M059J (cell line): ENCODE measurements at places on chromosomes 2 and 18. TPM values are rescaled to one million over a fixed set of nuclear protein-coding genes. Genes with fewer than 3 reads are reported as not detected.

GRCh38 chr2:118969734-118970395 is 27.9 kb downstream of the MARCO start:
- DNase-seq = no peak

GRCh38 chr2:158953926-158954763 is 14.3 kb upstream of the TANC1 start:
- DNase-seq = peak; percentile 94

- DNase-seq = no peak
These were observed 130.8 kb downstream of the NCKAP5 start for GRCh38 chr2:133437492-133437891.

ANO7 gene
- 0.62 and 0.76 TPM in 2 replicates for total RNA-seq

- no peak for DNase-seq
These were observed 601.0 kb upstream of the GCFC2 start for GRCh38 chr2:76311728-76312127.

DNA sequence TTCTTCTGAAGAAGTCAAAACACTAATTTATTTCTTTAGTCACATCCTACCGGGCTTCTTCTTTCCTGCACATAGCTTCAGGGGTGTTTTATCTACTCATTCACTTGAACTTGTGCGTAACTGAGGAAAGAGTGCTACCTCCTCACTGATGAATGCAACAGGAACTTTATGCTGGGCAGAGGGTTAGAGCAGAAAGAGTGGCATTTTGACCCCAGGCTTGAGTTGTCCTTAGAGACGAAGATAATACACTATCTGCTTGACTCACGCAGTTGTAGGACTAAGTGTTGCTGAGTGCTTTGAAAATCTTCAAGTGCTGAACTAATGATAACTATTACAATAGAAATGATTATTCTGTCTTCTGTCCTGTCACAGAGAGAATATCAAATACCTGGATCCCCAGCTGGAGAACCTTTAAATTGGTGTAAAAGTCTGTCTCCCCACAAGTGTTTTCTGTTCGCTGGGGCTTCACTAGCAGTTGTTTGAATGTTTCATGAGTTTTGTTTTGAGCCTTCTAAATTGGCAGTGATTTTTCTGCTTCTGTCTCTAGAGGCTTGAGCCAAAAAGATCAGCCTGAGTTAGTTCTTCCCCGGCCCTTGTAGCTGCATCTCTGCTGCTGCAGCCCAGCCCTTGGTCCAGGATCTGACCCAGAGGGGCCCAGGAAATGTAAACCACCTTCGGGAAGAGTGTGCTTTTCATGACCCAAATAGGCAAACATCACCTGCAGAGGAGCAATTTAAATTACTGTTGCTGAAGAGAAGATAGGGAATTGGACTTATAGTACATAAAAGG is 86.3 kb upstream of the LGALSL start:
- no peak for DNase-seq

DNA sequence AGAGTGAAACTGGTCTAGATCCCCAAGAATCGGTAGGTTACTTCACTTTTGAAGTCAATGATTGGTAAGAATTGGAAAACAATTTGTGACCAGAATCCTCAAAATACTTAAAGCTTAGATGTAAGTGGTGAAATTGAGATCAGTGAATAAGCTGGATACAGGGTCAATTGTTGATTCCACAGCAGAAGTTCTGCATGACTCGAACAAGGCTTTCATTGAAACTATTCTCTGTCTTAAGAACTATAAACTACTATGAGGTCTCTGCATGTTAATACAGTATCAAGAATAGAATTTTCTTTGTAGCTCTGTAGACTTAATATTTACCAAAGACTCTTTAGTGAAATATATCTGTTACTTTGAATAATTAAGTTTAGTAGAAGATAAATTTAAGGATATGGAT is 324.2 kb upstream of the FIGN start:
- DNase-seq = no peak

EVX2 gene
- not detected in 2 replicates for total RNA-seq

GRCh38 chr18:6929370-6930102 is 188.1 kb downstream of the LAMA1 start:
- peak; percentile 27 for DNase-seq

DNA sequence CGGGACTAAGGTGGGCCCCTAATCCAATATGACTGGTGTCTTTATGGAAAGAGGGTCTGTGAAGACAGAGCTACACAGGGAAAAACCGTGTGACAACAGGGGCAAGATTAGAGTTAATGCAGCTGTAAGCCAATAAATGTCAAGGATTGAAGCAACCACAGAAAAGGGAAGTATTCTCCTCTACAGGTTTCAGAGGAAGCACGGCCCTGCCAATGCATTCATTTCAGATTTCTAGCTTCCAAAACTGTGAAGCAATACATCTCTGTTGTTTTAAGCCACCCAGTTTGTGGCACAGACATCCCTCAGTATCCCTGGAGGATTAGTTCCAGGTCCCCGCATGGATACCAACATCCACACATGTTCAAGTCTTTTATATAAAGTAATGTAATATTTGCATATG is 48.8 kb downstream of the SPP2 start:
- no peak for DNase-seq

- no peak for DNase-seq
These were observed 93.0 kb upstream of the ID2 start for GRCh38 chr2:8588831-8589191.

DNA sequence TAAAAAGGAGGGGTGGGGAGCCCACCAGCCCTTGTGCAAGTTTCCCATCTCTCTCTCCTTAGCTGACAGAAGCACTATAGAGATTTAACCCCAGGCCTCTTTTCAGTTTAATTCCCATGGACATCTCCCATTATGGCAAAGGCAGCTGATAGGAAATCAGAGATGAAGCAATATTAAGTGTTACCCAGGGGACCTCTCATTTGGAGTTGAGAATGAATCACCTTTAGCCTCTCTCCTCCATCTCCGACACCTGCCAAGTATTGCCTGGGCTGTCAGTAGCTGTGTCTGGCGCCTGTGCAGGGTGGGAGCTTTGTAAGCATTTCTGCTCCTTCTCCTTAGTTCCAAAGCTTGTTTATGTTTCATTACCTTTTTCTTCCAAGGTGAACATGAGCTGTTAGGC is 109.0 kb downstream of the AQP4 start:
- DNase-seq = no peak

MEP1B gene
- not detected in 2 replicates for total RNA-seq

MAPK4 gene
- not detected in 2 replicates for total RNA-seq

- no peak for DNase-seq
These were observed 205.1 kb downstream of the MGAT5 start for GRCh38 chr2:134458950-134459349.

TMEM17 gene
- total RNA-seq = 2.1 and 3.4 TPM in 2 replicates

THOC1 gene
- 31.8 and 38.9 TPM in 2 replicates for total RNA-seq

GKN2 gene
- total RNA-seq = not detected in 2 replicates

- DNase-seq = no peak
These were observed 4.7 kb downstream of the SNORC start for GRCh38 chr2:232874677-232875223.

DNA sequence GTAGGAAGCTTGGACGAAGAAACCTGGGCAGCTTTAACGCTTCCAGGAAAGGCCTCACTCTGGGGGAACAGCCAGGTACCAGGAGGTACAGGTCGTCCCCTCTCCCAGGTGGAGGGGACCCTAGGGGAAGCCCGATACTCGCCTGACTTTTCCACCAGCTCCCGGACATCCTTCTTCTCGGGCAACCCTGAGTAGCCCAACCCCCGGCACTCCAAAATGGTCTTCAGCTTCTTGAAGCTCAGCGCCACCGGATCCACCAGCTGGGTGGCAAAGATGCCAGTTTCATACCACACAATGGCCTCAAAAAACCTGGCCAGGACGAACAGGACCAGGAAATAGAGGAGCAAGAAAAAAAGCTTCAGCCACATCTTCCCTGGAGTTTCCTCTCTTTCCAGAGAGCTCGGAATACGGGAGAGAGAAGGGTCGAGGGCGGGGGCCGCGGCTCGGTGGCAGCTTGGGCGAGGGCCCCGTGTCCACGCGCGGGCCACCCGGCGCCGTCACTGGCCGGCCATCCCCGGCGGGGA is 1.1 kb downstream of the RNF103 start:
- DNase-seq = peak; percentile 49

TMEM169 gene
- total RNA-seq = 1.3 TPM in 1 of 2 replicates, not detected in the other

DNA sequence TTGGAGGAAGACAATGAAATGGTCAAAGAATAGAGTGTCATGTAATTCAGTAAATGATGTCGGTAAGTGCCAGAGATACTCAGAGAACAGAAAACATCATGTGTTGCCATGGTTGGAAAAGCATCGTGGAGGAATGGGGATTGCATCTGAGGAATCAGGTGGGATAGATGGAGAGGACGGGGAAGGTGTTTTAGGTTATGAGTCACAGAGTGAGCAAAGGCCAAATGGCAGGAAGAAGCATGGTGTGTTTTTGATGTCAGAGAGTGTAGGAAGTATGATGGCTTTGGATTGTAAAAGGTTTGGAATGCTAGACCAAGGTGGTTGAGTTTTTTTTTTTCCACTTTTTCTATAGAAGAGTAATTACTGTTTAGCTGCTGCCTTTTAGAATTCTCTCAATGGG is 27.5 kb upstream of the CD28 start:
- peak; percentile 68 for DNase-seq

PSMD14 gene
- total RNA-seq = 164 and 166 TPM in 2 replicates

- DNase-seq = no peak
These were observed 328.6 kb downstream of the CNTNAP5 start for GRCh38 chr2:124353656-124354055.
